Activated CD4-positive, alpha-beta T cell treated with anti-CD3 and anti-CD28 coated beads, Interleukin-2, Interleukin-6, amounts not matched to agents 100 ng/mL and 50 ng/mL, durations not matched to agents 16 hours and 8 hours (primary cell): ENCODE measurements at places on chromosomes 12 and 14.

GRCh38 chr14:31943217-31943799, 133.8 kb upstream of the ARHGAP5 start:
- DNase-seq: no peak

GRCh38 chr12:45637706-45638105, 91.8 kb upstream of the ARID2 start:
- no peak for DNase-seq

DNA sequence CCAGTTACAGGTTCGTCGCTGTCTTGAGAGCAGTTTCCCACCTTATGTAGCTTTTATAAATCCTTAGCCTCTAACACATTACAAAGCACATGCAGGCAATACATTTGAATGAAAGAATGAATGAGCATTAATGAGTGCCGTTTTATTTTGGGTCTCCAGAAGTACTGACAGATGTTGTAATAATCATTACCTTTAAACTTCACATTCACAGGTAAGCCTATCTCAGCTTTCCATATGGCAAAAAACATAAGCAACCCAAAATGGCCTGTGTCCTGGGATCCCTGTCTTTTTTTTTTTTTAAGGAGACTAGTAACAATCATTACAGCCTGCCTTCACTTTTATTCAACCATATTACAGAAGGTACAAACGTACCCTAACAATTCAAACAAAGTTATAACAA, 52.9 kb upstream of the FERMT2 start:
- no peak for DNase-seq

DNA sequence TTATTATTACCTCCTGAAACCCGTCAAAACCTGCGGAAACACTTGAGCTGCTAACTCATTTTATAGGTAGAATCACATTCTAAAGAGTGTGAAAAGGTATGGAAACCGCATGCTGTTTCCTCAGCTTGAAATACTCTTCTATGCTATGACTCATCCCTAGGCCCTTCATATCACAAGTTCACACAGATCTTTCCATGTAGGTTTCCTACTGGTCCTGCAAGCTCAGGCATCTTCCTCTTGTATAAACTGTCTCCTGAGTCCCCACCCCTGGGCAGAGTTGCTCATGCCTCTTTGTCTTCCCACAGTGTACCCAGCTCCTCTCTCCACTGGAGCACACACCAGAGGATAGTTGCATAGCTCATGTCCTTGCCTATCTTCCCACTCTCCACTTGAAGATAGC, 84.7 kb downstream of the CMAS start:
- DNase-seq: peak; percentile 18

GRCh38 chr12:76158518-76159321, 74.2 kb upstream of the NAP1L1 start:
- DNase-seq: peak; percentile 92

- DNase-seq: peak; percentile 79
Observed at GRCh38 chr14:100317912-100318808, 5.0 kb upstream of the SLC25A47 start.

DNA sequence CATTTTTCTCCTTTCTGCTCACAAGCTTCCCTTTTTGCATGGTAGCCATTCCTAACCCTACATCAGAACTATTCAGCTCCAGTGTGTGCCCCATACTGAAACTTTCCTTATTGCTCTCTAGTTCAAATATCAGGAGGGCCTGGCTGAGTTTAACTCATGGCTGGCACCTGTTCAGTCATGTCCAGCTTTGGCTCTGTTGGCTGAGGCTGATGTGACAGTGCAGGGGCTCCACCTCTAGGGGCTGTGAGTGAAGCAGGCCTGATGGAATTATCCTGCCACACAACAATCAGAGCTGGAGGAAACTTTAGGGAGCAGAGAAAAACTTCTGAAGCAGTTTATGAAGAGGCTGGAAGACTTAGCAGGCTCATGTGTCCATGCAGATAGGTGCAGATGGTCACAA, 8.5 kb downstream of the COQ6 start:
- DNase-seq: no peak

GRCh38 chr14:63027719-63028118, 17.5 kb downstream of the KCNH5 start:
- DNase-seq: no peak

DNA sequence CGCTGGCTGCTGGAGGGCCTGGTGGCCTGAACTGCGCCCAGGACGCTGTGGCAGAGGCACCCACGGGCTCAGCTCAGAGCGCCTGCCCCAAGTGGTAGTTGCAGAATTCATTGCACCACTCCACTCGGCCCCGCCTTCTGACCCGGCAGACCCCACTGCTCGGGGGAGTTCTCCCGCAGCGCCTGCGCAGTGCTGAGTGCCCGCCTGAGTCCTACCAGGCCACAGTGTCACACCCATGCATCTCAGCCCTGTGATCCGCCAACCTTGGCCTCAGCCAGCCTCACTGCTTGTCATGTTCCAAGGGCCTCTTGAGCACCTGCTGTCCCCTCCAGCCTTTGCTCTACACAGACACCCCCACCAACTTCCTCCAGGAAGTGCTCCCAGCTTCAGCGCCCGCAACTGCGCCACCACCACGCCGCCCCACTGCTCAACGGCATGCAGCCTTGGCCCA, 12.2 kb downstream of the DEGS2 start:
- peak; percentile 42 for DNase-seq

DNA sequence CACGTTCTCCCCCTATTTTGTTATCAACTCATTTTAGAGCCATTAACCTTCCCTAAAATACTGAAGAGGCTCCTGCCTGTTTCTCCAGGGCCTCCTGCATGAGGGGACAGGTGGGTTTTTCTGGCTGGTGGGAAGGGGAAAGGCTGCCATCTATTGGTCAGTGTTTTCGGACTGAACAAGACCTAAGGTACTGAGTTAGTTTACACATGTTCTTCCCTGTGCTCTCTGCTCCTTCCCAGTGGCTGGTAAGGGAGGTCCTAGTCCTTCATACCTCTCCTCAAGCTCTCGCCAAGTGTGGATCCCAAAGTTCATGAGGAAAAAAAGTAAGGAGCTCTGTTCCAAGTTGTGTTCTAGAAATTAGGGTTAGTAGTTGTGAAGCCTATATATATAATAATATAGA, 357.5 kb downstream of the FSCB start:
- DNase-seq: no peak

DNA sequence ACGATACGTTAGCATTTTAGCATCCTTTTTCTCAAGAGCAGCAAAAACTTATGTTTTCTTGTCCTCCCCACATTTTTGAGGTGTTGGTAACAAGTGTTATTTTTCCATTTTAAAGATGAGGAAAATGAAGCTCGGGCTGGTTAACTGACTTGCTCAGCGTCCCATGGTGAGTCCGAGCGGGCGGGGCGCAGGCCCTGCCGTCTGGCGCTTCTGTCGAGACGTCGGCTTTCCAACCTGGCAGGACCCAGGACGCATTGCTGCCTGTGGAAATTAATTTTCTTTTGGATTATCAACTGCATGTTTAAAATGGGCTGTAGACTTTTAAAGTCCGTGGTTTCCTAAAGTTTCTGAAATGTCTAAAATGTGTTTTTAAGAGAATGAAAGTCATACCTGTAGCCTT, 30.4 kb downstream of the XRCC3 start:
- no peak for DNase-seq

DNA sequence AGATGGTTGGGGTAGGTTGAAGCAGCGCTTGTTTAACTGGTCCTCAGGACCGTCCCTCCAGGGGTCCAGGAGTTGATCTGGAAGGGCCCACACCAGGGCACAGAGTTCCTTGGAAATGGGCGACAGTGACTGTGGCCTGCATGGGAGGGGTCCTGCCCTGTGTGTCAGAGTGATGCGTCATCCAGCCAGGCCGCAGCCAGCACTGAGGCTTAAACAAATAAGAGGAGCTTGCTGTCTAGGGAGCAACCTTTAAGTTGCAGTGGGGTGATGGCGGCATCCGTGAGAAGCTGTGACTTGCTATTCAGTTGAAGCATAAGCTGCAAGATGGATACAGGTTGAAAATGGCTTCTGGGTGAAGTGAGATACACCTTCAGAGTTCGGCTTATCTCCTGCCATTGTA, 20.2 kb downstream of the DCAF4 start:
- DNase-seq: no peak

DNA sequence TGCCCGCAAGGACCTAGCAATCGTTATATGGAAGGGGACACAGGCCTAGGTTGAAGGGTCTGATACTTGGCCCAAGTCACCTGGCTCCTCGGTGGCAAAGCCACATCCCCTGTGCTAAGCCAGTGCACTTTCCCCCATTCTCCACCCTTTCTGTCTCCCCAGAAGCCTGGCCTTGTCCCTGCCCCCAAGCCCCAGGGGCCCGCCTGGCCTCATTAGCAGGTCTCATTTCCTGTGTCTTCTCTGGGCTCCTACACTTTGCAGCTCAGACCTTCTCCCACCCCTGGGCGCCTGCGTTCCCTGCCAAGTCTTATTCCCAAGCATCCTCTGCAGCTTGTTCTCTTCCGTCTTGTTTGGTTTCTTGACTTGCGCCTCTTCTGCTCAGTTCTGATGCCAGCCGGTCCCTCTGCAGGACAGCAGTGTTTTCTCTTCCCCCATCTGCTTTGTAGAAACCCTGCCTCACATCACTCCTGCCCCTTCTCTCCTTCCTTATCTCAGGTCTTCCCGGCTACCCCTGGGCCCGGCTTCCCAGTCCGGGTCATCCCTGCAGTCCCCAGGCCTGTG, 66.7 kb downstream of the SLC24A4 start:
- no peak for DNase-seq

GRCh38 chr12:49232940-49233841, 31.7 kb upstream of the TUBA1C start:
- no peak for DNase-seq

GRCh38 chr14:56896922-56897321, 86.6 kb upstream of the OTX2 start:
- DNase-seq: no peak

- DNase-seq: no peak
Observed at GRCh38 chr12:124361074-124361970, 66.4 kb downstream of the RFLNA start.

DNA sequence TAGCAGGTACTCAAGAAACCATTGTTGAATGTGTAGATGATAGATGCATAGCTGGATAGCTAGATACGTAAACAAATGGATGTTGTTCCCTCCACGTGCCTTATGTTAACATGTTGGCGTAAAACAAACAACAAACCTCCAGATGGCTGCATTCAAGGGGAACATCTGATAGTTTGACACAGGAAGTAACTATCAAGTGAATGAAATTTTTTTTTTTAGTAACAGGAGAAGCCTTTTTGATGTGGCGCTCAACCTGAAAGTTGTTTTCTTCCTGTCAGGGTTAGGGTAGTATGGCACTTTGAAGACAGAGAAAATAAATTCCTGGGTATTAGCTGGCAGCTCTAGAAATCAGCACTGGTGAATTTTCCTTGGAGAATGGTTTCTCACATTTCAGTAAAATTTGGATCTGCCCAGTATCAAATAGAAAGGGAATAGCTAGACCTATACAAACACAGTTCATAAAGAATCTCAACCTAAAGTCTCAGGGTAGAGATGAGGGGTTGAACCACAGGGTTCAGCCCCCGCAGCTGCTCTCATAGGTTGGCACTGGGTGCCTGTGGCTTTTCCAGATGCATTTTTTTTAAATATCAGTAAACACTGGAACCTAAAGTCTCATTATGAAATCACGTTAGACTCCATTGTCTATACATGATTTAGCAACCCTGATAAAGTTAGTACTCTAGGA, 18.8 kb upstream of the RAP1B start:
- peak; percentile 40 for DNase-seq

DNA sequence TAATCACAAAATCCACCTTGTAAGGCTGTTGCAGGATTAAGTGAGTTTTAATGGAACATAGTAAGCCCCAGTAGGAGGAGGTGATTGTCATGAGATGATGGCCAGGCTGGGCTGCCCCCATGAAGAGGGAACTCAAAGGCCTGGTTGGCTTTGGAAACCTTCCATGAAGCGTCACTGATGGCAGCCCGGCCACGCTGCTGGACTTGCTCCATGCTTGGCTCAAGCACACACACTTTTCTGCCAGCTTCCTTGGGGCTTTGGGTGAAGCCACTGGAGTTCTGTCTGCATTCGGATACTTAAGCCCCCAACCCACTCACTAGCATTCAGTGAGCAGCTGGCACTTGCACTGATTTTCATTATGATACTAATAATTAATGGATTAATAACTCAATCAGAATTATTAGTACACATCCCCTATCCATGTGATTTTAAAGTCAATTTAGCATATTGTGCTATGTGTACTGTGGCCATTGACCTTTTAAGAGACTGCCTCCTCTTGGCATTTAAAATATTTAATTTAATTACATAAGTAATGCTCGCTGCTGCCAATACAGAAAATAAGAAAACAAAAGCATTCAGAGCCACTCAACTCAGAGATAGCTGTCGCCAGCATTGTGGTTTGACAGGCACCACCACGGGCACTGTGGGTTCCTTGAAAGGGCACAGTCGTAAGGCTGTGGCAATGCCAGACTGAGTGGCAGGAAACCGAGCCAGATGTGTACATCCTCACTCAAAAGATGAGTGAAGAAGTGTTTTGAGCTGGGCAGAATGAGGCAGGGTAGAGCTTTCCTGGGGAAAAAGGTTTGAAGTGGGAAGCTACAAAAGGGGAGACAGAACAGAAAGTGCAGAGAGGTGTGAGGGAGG, 15.9 kb downstream of the KRT85 start:
- peak; percentile 56 for DNase-seq

DNA sequence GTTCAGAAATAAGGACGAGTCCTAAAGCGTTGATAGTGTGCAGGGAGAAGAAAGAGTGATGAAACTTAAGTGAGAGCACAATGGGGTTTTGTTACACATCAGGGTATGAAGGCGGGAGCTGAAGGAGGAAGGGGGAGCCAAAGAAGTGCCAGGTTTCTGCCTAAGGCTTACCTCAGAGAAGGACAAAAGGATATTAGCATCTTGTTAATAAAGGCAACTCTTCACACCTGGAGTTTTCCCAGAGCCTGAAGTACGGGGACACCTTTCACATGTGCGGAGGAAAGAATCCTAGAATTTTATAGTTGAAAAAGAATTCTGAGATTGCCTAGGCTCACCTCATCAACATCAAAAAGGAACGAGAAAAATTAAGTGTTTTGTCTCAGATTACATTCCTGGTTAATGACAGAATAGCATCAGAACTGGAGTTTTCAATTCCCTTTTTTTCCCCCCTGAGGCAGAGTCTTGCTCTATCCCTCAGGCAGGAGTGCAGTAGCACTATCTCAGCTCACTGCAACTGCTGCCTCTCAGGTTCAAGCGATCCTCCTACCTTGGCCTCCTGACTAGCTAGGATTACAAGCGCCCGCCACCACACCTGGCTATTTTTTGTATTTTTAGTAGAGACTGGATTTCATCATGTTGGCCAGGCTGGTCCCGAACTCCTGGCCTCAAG, 2.2 kb upstream of the SAV1 start:
- DNase-seq: no peak

DNA sequence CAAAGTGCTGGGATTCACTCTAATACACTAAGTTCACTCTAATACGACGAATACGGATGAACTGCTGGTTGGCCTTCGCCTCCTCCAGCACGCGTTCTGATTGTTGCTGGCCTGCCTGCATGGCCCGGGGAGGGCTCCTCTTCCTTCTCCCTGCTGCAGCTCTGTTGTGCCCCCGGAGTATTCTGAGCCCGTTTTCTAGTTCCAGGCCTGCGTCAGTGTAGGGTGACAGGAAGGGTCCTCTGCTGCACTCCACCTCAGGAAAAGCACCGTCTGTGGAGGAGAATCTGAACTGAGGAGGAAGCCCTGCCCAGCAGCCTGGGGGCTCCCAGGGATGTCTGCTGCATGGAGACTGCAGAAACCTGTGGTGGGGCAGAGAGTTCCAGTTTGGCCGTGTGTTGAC, 44.4 kb downstream of the DDX51 start:
- no peak for DNase-seq
